ENCODE measurements at places on chromosomes 5 and 9. TPM values are rescaled to one million over a fixed set of nuclear protein-coding genes. Genes with fewer than 3 reads are reported as not detected.

Gene CDHR2
- not detected for polyA plus RNA-seq

Gene SPATA31E1
- polyA plus RNA-seq: not detected

Gene ZNG1F
- polyA plus RNA-seq: 7.1 TPM

Gene SUSD3
- 68.8 TPM for polyA plus RNA-seq

Gene GLDC
- not detected for polyA plus RNA-seq

Gene TNC
- polyA plus RNA-seq: not detected
